Brain microvascular endothelial cell (primary cell): ENCODE measurements at places on chromosomes 2 and 18.

DNA sequence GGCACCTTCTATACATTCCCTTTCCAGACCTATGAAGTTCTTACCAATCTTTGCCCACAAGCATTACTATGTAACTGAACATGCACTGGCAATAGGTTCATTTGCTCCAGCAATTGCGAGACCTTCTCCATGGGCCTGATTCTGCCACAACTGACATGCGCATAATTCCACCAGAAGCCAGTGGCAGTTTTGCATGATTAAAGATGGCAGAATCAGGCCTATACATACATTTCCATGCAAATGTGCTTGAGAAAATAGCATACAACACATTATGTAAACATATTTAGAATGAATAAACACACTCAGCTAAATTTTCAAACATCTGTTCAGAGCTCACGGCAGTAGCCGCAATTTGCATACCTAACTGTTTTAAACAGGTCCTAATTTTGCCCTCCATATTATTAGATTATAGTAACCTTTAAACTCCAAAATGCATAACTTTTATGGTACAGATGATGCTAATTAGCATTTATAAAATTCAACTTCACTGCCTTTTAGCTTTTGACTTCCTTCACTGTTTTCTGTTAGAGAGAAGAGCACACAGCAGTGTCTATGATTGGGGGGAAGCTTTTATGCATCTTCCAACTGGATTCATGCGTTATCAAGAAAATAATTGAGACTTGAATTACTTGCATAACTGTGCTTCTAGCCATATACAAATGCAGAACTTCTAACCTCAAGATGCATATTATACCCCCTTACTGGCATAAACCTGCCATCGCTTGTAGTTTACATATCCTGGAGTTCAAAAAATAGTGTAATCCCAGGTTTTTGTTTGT lies 155.3 kb upstream of the CDH19 start:
- no peak for DNase-seq

- DNase-seq, result no peak
Observed at GRCh38 chr18:12060182-12060870, 33.3 kb upstream of the ANKRD62 start.

GRCh38 chr2:24080701-24081100 lies 3.9 kb downstream of the TP53I3 start:
- no peak for DNase-seq

DNA sequence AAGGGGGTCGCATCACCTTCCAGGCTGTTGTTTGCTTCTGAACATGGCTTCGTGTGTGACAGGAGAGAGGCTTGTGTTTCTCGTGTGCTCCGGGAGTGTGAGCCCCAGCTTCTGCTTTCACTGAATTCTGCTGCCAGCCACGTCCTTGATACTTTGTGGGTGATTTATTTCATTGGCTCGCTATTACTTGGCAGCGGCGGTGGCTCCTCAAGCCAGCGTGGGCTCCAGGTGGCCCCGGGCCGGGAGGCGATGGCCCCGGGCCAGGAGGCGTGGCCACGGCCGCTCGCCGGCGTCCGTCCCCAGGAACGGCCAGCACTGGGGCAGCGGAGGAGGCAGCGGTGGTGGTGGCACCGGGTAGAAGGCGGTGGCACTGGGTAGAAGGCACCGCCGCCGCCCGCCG lies 63.1 kb downstream of the NAPG start:
- DNase-seq, result no peak

GRCh38 chr18:75658330-75658729 lies 230.8 kb upstream of the SMIM21 start:
- no peak for DNase-seq

- peak; percentile 38 for DNase-seq
Observed at GRCh38 chr2:37414470-37414949, 70.1 kb downstream of the QPCT start.

DNA sequence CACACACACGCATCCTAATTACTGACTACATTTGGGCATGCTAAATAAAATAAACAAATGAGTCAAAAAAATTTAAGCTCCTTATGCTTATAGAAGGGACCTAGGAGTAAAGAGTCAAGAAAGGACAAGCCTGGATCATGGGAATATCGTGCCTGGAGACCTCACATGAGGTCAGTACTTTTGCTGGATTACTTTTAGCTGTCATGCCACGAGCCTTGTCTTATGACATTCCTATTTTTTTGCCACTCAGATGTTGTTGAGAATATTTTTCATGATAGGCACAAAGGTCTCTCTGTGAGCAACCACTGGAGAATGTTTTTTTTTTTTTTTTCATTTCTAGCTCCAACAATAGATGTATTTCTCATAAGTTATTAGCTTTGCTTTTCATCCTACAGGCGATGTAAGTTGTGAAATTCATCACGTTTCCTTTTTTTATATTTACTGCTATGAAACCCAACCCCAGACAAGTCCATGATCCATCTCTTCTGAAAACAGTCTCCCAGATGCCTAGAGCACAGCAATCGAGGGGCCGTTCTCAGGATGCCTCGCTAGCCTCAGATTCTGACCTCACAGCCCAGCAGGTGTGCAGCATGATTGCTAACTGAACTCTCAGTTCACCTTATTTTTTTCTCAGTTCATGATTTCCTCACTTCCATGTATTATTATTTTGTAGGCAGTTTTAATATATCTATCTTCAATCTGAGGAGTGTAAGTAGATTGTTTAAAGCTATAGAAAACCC lies 464.5 kb downstream of the IRS1 start:
- no peak for DNase-seq
